ENCODE measurements at places on chromosomes 1 and 21.

- no peak for DNase-seq
Observed at GRCh38 chr1:179046808-179047635, 21.3 kb downstream of the FAM20B start.

GRCh38 chr1:31739346-31739745 is 24.8 kb downstream of the ADGRB2 start:
- DNase-seq, result no peak

- no peak for DNase-seq
Observed at GRCh38 chr21:42563686-42564085, 50.0 kb downstream of the SLC37A1 start.

DNA sequence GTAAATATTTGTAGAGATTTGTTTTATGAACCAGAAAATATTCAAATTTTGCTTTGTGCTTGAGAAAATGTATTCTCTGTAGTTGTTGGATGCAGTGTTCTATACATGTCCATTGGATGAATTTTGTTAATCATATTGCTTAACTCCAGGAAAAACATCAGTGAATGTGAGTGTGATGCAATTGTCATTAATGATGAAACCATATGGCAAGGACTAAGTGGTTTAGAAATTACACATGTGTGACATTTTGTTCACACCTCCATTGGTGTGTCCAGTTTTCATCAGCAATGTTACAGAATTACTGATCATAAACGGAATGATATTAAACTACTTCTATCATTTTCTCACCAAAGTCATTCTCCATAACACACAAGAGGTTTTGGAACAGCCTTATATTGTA is 151.8 kb upstream of the ST6GALNAC5 start:
- no peak for DNase-seq

GRCh38 chr1:204147406-204148383 is 4.1 kb downstream of the ETNK2 start:
- DNase-seq, result no peak

DNA sequence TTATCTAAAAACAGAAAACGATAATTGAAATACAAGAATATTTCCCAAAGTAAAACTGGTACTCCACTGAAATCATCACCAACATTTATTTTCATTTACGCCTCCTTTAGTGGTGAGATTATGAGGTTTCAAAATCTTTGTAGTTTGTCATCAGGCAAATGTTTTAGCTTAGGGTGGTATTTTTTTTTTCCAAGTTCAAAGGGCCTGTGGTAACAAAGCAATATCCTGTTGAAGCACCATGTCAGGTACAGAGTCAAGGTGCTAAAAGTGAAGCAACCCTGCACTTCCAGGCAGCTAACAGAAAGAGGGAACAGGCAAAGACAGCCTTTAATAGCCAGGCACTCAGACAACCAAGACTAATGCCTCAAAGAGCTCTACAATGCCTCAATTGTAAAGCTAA is 89.2 kb downstream of the JAK1 start:
- DNase-seq, result no peak

- no peak for DNase-seq
Observed at GRCh38 chr1:39892601-39893595, 8.8 kb downstream of the MYCL start.

GRCh38 chr1:232643251-232643650 is 13.3 kb upstream of the SIPA1L2 start:
- no peak for DNase-seq

DNA sequence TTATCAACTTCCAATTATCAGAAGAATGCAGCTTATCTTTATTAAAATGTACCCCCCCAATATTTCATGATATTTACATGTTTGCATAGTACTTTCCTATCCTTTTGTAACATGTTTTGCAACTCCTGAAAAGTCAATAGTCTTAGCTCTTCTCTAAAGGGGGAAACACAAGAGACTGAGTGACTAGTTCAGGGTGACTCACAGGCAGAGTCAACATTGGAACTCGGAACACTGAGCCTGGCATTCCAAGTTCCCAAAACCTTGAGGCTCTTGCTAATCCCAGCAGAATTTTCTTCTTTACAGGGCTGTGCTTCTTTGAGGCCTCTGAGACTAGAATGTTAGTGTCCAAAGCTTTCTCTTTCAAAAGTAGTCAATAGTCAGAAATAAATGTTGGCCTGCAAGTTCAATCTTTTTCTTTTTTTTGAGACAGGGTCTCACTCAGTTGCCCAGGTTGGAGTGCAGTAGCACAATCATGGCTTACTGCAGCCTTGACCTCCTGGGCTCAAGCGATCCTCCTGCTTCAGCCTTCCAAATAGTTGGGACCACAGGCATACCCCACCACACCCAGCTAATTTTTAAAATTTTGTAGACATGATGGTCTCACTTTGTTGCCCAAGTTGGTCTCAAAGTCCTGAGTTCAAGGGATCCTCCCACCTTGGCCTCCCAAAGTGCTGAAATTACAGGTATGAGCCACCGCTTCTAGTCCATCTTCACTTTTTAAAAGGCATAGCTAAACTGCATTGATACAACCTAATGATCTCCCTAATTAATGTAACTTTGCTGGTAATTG is 37.5 kb downstream of the ZNF281 start:
- no peak for DNase-seq

DNA sequence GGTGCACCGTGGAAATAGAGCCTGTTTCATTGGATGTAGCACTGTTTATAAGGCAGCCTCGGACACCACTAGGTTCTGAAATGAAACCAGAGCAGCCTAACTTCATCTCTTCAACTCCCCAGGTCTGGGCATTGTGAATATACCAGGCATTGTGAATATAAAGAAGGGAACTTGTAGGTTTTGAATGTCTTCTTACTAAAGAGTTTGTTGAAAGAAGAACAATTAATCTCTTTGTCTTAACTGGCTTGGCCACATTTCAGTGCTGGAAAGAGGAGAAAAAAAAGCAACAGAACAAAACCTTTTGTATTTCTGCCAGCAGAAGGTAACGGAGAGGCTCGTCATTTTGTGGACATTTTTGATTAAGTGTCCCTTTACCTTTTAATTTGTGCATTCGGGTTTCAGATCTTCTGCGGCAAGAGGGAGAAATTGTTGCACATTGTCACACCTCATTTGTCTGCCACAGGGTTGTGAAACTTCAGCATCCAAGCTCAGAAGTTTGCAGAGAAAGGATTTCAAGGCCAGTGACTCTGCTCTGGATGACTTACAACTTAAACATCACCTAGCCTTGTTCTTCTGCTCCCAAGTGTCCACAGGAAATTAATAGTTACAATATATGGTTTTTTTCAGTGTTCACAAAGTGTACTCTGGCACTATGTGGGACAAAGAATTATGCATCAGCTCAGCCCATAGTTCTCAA is 158.3 kb downstream of the KAZN start:
- no peak for DNase-seq

DNA sequence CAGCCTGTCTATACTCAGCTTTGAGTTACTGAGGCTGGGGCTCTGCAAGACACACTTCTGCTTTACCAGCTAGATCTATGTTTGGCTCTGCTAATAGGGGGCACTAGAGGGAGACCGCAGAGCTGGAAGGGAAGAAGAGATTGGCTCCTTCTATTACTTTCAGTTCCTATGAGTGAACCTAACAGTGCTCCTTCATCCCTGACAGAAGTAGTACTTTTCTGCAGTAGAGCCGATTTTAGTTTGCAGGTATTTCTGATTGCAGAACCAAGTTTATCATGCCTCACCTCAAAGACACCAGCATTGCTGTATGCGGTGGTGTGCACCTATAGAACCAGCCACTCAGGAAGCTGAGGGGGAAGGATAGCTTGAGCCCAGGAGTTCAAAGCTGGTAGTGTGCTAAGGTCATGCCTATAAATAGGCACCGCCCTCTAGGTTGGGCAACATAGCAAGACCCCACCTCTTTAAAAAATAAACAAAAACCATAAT is 5.7 kb upstream of the ZDHHC18 start:
- no peak for DNase-seq

- no peak for DNase-seq
Observed at GRCh38 chr1:167145965-167146364, 52.1 kb downstream of the STYXL2 start.

- DNase-seq, result no peak
Observed at GRCh38 chr1:24828887-24829192, 83.6 kb downstream of the CLIC4 start.

GRCh38 chr1:76501586-76502219 is 365.6 kb upstream of the ST6GALNAC5 start:
- no peak for DNase-seq

DNA sequence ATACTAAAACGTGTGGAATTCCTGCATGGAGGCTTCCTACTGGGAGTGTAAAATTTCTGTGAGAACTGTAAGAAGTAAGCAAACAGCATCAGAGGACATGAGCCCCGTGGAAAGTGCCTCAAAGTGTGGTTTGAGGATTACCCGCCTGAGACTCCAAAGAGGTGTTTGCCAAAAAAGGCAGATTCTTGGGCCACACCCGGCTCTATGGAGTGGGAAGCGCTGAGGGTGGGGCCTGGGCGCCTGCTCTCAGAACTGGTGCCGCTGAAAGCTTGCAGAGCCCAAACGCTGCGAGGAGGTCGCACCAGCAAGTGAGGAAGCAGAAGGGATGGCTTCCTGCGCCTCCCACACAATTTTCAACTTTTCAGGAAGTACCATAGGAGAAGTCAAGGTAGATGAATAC is 43.0 kb upstream of the PSEN2 start:
- no peak for DNase-seq

GRCh38 chr1:236565530-236565929 is 38.8 kb downstream of the HEATR1 start:
- DNase-seq, result no peak

GRCh38 chr1:214461305-214461704 is 90.1 kb downstream of the PTPN14 start:
- DNase-seq, result no peak

- DNase-seq, result no peak
Observed at GRCh38 chr1:29209173-29209572, 21.6 kb downstream of the MECR start.

GRCh38 chr1:23809751-23810171 is 9.2 kb upstream of the GALE start:
- DNase-seq, result peak; percentile 60

DNA sequence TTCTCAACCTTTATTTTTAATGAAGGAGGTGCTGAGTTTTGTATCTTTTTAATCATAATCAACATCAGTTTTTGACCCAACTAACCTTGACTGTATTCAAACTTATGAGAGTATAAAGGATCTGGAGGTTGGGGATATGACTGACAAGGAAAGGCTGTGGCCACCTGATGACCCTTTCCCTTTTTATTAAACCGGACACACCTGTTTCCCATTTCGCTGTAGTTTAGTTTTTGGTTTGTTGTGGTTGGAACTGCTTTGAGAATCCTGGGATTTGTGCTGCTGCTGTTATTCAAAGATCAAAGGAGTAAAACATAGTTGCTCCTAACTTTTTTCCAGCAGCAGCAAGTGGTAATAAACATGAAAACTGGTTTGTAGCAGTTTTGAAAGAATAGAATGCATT is 12.4 kb downstream of the PRPF38A start:
- DNase-seq, result no peak

DNA sequence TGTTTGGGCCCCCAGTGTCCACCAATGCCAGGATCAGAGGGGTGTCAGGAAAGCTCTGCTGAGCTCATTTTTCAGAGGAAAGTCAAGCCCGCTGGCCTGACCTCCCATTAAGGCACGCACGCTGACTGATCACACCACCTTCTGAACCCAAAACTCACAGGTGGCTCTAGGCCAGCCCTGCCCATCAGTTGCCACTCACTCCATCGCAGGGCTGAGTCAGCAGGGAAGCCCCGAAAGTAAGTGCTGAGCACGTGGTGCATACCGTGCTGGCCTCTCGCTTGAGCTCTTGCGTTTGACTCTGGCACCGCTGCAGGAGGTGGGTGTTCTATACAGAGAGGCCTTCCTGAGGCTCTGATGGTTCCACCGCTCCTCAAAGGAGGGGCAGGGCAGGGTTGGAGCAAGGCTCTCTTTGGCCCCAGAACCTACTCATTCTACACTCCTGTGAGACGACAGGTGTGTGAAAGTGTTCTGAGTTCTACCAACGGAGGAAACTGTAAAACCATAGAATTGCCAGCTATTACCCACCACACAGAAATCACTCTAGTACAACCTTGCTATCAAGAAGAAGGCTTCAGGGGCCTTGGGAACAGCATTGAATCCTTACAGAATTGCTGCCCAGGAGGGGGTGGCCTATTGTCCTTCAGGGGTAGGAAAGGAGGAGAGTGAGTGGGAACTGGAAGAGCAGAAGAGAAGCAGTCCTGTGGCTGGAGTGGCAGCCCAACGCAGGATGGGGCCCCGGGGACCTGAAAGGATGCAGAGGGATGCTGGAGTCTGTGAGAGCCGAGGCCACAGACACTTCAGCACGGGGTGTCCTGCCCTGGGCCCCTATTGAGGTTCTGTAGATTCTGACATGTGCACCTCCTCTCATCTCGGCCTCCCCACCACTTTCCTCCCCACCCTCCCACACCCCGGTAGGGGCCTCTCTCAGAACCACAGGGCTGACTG is 214.7 kb upstream of the EDN2 start:
- DNase-seq, result no peak

GRCh38 chr1:66996018-66996682 is 57.8 kb downstream of the SLC35D1 start:
- peak; percentile 13 for DNase-seq

DNA sequence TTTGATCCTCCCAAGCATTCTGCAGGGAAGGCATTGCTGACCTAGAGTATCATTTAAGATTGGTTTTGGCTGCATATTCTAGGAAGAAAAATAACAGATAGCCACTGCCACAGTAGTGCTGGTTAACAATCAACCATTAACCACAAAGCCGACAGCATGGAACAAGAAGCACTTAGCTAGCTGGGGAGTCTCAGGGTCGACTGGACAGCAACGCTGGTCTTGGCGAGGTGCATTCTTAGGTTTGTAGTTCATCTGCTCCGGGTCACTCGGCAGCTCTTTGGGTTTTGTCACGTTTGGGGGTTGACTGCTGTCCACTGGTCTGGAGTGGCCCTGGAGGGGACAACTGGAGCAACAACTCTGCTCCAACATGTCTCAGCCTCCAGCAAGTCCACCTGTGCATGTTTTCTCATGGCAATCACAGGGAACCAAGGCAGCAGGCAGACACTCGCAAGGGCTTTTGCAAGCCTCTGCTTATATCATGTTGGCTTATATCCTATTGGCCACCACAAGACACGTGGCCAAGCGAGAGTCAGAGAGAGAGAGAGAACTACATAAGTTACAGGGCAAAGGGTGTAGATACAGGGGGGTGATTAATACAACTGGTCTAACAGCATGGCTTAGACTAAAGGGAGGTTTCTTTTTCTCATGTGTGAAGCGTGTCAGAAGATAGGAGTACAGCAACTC is 99.5 kb downstream of the LACTBL1 start:
- no peak for DNase-seq

DNA sequence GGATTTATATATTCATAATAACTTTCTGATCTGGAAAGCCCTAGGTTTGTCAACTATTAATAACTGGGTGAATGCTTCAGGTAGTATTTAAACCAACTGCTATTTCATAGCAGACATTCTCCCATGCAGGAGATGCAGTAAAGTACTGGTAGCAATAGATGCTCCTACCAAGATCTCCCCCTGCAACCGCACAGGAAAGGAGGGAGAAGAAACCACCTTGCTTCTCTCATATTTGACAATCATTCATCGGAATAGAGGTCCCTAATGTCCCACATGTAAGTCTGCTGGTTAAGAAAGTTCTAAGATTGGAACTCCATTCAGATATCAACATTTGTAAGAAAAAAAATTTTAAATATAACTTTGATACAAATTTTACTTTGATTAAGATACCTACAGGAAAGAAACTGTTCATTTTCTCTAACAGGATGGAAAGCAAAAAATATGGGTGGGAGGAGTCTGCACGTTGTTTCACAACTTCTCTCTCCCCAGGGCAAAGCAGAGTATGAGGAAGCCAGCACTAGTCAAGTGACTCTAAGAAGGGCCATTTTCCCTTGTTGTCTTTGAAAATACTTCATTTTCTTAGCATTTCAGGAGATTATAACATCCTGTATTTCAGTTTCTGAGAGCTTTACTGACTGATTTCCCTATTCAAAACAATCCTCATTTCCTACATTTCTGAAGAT is at the start of gene PYHIN1:
Gene PYHIN1 (plus strand): TSS at position 498 of the 683 bp plus-strand sequence. CDS start 5,359 bp downstream, outside the sequence.
- no peak for DNase-seq
